CD8-positive, alpha-beta memory T cell (primary cell): ENCODE measurements at places on chromosomes 11 and 22.

- DNase-seq: no peak
- no peaks in the 10 kb centered on the region for H3K4me1 ChIP-seq
- no peak overlapping the region for H3K27ac ChIP-seq
These were observed 17.9 kb downstream of the TTC17 start for GRCh38 chr11:43376594-43376993.

- no peaks in the 10 kb centered on the region for H3K36me3 ChIP-seq
- no peak for DNase-seq
- no peaks in the 10 kb centered on the region for H3K4me1 ChIP-seq
- H3K27ac ChIP-seq: no peak overlapping the region
- no peak overlapping the region for H3K4me3 ChIP-seq
These were observed 24.6 kb upstream of the CWF19L2 start for GRCh38 chr11:107482234-107482633.

DNA sequence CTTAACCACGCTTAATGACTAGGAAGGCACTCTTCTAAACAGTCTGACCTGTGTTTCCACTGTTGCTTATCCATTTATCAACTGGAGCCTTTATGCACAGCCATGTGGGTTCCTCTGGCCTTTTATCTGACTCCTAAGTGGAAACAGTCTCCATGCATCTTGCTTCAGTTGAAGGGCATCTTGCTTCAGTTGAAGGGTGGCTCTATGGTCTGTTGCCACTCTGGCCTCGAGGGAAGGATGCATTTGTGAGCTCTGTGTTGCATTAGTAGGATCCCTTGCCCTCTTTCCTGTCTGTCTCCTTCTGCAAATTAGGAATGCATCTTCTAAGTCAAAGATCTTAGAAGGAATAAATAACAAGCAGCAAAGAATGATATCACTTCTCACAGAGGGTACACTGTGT lies 25.8 kb upstream of the C11orf96 start:
- no peaks in the 10 kb centered on the region for H3K4me1 ChIP-seq
- peaks cover 37% of the 10 kb centered on the region for H3K36me3 ChIP-seq
- no peak overlapping the region for H3K4me3 ChIP-seq
- no peak for DNase-seq

DNA sequence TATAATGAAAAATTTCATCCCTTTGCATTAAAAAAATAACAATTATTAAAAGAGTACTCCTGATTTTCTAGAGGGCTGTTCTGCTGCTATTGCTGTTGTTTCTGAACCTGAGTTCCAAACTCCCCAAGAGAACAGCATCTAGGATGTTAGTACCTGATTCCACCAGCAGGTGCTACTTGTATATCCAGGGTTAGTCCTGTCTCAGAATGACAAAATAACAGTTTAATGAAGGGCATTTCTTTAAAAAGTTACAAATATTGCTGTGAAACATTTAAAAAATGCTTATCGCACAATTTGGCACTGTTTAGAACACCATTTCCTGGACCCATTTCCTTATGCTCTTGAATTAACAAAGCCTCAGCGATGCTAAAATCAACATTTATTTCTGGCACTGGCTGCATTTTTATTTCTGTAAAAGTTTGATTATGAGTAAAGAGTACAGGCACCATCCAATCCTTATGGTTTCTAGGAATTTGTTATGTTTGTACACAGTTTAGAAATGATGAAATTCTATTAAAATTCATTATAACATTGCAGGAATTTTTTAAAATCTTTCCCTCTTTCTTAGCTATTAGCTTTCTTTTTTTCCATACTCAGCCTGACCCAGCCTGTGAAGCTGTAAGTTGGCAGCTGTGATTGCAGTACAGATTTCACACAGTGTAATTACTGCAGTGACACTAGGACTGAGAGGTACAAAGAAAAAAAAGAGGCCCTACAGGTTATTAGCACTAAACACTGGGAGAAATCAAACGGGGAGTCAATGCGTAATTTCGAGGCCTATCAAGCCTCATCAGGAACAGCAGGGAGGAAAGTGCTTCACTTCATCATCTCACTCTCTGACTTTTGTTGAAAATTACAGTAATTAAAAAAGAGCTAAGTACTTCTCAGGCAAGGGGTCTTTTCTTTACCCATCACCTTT lies 208.8 kb downstream of the DCDC1 start:
- no peak for DNase-seq
- no peak overlapping the region for H3K4me3 ChIP-seq
- H3K27me3 ChIP-seq: no peaks in the 10 kb centered on the region
- no peaks in the 10 kb centered on the region for H3K36me3 ChIP-seq
- H3K4me1 ChIP-seq: no peaks in the 10 kb centered on the region
- H3K27ac ChIP-seq: no peak overlapping the region

DNA sequence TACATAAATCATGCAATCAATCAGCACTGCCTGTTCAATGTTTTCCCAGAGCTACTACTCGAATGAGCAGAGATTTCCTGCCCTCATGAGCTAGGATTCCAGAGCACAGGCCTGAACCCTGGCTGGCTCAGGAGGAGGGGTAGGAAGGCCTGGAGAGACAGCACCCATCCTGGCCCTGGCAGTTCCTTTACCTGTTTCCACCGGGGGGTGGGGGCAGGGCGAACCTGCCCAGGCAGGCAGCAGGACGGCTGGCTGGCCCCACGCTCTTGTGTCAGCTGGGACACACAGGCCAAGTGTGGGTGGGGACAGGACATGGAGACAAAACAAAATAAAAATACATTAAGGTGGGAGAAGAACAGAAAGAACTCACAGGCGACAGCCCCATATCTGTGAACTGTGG lies 109.8 kb upstream of the BID start:
- no peak overlapping the region for H3K4me3 ChIP-seq
- DNase-seq: no peak
- H3K27ac ChIP-seq: no peak overlapping the region

GRCh38 chr11:107619926-107620325 lies 29.0 kb downstream of the ELMOD1 start:
- no peaks in the 10 kb centered on the region for H3K27me3 ChIP-seq
- H3K4me1 ChIP-seq: no peaks in the 10 kb centered on the region
- H3K27ac ChIP-seq: no peak overlapping the region

DNA sequence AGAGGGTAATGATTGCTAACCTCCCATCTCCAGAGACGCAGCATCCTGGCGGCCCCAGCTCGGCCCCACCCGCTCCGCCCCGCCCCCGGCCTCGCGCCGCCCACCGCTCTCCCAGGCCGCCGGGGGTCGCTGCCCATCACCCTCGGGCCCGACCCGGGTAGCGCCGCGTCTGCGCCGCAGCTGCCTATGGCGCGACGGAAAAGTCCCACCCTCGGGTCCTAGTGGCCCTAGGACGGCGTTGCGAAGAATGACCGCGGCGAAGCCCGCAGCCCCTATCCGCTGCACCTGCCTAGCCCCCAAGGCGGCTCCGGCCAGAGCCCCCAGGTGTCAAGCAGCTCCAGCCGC lies 457 bp downstream of the CPSF7 start:
- H3K4me3 ChIP-seq: peak overlapping the region; percentile 72
- H3K4me1 ChIP-seq: peaks cover 55% of the 10 kb centered on the region

DNA sequence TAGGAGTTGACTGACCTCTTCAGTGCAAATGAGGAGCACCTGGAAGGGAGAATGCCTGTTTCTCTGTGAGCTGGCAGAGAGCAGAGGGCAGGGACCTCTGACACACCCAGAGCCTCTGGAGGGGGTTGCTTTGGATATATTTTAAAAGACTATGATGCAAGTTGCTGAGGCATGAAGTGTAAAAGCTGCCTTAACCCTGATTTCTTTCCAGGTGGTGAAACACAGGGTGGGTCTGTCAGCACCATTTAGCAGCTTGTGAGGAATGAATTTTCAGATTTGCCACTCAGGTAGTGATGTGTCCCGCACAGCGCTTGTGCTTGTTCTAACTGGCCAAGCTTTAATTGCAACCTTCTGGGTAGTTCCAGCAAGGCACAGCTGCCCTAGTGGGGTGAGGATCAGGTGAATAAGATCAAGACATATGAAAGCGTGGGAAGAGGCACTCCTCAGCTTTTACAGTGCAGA lies 90.2 kb downstream of the SWAP70 start:
- H3K27me3 ChIP-seq: no peaks in the 10 kb centered on the region
- no peak overlapping the region for H3K4me3 ChIP-seq
- peaks cover 9% of the 10 kb centered on the region for H3K4me1 ChIP-seq
- DNase-seq: no peak

DNA sequence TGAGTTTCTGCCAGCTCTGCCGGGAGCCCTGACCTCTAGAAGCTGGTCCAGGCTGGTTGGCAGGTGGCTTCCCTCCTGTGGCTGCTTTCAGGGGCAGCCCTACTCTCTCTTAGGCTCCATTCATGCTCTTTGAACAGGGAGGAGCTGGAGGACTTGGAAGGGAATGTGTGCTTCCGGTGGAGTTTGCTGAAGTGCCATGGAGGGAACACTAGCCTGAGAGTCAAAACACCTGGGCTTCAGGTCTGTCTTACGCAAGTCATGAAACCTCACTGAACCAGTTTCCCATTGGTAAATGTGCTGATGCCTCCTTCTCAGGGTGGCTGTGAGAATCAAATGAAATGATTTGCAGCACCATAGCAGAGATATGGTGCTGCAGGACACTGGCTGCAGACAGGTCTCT lies 224.5 kb downstream of the KIRREL3 start:
- no peaks in the 10 kb centered on the region for H3K36me3 ChIP-seq
- DNase-seq: no peak
- H3K4me3 ChIP-seq: no peak overlapping the region

GRCh38 chr11:97989121-97989520 lies 1031.6 kb upstream of the CNTN5 start:
- DNase-seq: no peak
- H3K27me3 ChIP-seq: no peaks in the 10 kb centered on the region
- no peaks in the 10 kb centered on the region for H3K36me3 ChIP-seq
- H3K4me3 ChIP-seq: no peak overlapping the region
- no peaks in the 10 kb centered on the region for H3K4me1 ChIP-seq
- no peak overlapping the region for H3K27ac ChIP-seq

DNA sequence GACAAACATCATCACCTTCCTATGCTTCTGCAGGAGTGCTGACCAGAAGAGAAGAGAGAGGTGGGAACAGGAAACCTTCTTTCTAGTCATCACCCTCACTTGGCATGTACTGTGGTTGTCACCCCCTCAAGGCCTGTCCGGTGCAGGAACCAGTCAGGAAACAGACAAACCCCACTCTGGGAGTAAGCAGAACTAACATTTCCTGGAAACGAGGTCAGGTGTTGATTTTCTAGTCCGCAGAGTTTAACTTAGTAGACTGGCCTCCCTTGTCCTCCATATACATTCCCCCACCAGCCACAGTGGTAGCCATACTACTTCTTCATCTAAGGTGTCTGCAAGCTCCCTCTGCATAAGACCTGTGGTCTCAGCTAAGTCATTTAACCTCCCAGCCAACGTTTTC lies 80.7 kb upstream of the NCAM1 start:
- no peak for DNase-seq
- no peak overlapping the region for H3K4me3 ChIP-seq
- H3K27ac ChIP-seq: no peak overlapping the region
- H3K27me3 ChIP-seq: no peaks in the 10 kb centered on the region
- H3K4me1 ChIP-seq: no peaks in the 10 kb centered on the region
- no peaks in the 10 kb centered on the region for H3K36me3 ChIP-seq

DNA sequence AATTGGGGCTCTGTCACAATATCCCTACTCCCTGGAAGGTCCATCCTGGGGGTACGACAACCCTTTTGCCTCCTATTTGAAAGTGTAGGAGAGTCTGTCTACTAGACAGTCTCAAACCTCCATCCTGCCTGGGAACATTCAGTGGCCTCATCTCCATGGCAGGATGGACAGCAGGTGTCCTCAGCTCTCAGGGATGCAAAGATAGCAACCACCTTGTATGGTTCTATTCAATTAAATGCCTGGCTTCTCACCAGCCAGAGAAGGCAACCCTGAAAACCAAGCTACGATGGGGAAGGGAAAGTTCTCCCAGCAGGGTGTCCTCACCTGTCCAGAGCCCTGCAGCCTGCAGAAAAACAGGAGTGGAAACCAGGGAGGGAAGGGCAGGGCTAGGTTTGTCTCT lies 164.9 kb downstream of the MIAT start:
- no peaks in the 10 kb centered on the region for H3K27me3 ChIP-seq
- H3K4me3 ChIP-seq: no peak overlapping the region
- H3K4me1 ChIP-seq: no peaks in the 10 kb centered on the region
- H3K27ac ChIP-seq: no peak overlapping the region
- DNase-seq: no peak

DNA sequence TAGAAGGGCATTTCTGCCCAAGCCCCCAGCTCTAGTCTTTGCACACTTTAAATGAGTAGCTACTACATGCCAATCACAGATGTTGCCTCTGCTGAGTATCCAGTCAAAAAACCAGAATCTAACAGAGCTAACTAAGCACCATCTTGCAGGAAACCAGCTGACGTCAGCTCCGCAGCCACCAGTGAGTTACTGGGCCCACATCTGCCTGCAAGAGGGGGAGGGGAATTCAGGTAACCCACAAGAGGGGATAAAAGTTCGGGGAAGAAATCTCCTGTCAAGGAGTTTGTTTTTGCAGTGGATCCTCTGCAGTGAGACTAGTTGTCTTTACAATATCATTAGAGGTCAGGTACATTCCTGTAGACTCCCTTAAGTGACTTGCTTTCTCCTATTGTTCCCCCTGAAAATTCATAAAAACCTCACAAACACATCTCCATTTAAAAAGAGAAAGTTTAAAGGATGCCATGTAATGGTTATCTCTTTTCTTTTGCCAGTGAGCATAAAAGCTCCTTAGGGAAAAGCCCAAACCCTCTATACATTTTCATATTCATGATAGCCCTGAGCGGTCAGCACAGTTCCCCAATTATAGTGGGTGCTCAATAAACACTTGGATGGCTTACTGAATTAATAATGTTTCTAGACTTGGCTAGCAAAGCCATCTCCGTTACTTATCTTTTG lies 9.3 kb downstream of the CD44 start:
- no peak overlapping the region for H3K4me3 ChIP-seq
- peaks cover 100% of the 10 kb centered on the region for H3K4me1 ChIP-seq
- no peak for DNase-seq
- peaks cover 11% of the 10 kb centered on the region for H3K36me3 ChIP-seq
- no peak overlapping the region for H3K27ac ChIP-seq

DNA sequence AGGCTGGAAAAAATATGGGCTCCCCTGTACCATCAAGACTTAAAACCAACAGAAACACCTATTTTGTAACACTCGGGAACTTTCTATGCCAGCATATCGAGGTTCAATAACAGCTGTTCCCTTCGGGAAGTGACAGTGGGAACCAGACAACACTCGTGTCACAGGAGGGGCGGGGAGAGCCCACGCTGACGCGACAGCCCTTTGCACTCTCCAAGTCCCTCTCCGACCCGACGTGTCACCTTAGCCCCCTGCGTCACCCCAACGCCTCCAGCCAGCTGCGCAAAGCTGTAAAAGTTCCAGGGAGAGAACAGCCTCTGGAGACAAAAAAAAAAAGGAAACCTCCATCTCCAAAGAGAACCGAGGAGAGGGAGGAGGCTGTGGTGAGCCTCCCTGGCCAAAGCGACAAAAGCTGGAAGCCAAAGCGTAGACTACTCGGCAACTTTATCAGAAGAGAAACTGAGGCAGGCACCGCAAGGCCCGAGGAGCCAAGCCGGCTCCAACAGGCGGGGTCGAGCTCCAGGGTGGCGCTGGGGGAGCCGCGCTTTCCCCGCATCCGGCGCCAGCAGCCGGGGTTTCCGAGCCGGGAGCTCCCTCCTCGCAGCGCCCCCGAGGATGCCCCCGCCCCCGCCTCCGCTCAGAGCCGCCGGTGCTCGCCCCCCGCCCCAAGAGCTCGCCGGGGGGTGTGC lies 751 bp downstream of the ARFGAP3 start:
- peaks cover 8% of the 10 kb centered on the region for H3K4me1 ChIP-seq
- peak overlapping the region; percentile 88 for H3K27ac ChIP-seq
- H3K36me3 ChIP-seq: no peaks in the 10 kb centered on the region
- H3K27me3 ChIP-seq: no peaks in the 10 kb centered on the region
- peak overlapping the region; percentile 90 for H3K4me3 ChIP-seq

- peaks cover 30% of the 10 kb centered on the region for H3K27me3 ChIP-seq
- H3K4me1 ChIP-seq: peaks cover 6% of the 10 kb centered on the region
These were observed 3.7 kb upstream of the ELFN2 start for GRCh38 chr22:37430941-37431340.
